ENCODE measurements at places on chromosomes 5 and 9. TPM values are rescaled to one million over a fixed set of nuclear protein-coding genes. Genes with fewer than 3 reads are reported as not detected.

DNA sequence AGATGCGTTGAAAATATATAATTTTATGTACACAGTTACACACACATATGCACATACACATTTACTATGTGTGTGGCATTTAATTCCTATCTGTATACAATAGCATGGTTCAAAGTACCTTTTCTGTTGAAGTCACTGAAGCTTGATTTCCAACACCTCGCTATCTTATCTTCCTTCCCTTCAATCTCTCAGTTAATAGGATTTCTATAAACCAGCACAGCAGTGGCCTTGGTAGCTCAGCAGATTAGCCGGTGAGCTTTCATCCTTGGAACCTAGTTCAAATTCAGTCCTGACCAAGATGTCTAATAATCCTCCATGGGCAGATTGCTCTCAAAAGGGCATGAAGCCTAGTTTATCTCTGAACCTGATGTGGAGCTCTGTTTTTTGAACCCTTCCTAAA lies 2389.5 kb downstream of the MAT2B start:
- no peak for DNase-seq

DNA sequence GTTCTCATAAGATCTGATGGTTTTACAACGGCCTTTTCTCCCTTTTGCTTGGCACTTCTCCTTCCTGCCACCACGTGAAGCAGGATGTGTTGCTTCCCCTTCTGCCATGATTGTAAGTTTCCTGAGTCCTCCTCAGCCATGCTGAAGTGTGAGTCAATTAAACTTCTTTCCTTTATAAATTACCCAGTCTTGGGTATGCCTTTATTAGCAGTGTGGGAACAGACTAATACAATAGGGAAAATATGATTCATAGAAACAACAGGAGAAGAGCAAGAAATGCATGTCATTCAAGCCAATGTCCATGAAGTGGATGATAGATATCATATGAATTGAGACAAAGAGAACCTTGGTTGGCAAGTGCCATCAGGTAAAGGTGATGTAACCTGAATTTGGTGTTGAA lies 128.3 kb upstream of the HAPLN1 start:
- DNase-seq, result no peak

DNA sequence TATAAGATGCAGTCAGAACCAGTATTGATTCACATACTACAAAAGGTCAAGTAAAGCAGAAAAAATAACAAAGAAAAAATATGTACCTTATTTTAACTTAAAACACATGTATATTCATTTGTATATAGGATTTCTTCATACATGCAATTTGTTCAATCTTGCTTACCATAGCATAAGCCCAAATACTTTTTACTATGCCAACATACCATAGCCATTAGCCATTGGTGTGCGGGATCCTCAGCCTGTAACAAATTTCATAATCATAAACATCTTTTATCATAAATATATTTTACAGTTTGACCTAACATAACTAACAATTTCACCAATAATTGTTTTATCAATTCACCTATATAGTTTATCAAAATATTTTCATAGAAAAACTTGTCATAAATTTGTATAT lies 51.1 kb downstream of the MPDZ start:
- no peak for DNase-seq

DNA sequence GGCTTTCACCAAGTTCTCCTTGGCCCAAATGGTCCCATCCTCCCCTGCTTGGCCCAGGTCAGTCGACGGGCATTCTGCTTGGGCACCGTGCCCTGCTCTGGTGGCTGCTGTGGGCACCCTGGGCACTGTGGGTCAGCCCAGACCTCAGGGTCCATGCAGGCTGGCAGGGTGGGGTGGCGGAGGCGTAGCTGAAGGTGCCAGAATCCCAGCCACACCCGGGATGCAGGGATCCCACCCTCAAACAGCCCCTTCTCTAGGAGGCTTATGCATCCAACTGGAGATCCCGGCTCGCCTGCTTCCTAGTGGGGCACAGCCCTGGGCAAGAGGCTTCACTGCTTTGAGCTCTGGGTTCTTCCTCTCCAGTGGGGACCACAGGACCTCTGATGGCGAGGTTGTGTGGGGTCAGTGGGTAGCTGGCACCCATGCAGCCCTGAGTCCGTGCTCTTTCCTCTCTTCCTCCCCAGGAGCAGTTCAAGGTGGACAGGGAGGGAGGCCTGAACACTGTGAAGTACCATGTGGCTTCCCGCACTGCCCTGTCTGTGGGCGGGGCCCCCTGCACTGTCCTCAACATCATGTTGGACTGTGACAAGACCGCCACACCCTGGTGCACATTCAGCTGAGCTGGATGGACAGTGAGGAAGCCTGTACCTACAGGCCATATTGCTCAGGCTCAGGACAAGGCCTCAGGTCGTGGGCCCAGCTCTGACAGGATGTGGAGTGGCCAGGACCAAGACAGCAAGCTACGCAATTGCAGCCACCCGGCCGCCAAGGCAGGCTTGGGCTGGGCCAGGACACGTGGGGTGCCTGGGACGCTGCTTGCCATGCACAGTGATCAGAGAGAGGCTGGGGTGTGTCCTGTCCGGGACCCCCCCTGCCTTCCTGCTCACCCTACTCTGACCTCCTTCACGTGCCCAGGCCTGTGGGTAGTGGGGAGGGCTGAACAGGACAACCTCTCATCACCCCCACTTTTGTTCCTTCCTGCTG lies 9.4 kb downstream of the B4GALT7 start:
- no peak for DNase-seq

- no peak for DNase-seq
These were observed 8.0 kb upstream of the SPATA31D1 start for GRCh38 chr9:81980568-81980967.

Gene PCDHA9
- polyA plus RNA-seq, result not detected

DNA sequence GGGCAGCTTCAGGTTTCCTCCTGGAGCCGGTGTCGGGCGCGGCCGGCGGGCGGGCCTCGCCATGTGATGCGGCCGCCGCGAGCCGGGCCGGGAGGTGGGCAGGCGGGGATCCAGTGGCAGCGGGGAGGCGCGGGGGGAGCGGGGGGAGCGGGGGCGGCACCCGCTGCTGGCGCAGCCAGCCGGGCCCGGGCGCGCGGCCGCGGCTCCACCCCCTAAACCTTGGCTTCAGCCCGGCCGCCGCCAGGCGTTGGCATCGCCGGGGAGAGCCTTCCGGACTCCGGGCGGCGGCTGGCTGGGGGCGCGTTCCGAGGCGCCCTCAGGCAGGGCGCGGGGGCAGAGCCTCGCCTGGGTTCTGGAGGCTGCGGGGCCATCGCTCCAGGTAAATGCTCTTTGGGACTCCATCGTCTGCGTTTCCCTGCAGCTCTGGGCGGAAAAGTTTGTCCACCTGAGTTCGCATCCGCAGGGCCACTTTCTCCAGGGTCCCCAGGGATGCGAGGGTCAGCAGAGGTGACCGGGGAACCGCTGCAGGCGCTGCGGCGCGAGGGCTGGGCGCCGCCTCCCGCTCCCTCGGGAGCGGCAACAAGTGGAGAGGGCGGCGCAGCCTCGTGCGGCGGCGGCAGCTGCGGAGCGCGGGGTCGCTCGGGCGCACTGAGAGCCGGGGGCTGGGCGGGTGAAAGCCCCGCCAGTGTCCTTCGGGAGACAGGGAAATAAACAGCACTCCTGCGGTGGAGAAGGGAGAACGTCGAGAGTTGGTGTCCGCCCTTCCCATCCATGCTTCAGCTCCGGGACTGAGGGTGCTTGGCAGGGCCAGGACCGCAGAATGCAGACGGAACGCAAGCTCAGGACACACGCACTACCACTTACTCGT lies at the start of gene ARHGEF28:
ARHGEF28 (plus strand) TSS at position 253 of the 868 bp plus-strand sequence. CDS start 58,656 bp downstream, outside the sequence.
- DNase-seq, result no peak

All from CD4-positive, alpha-beta memory T cell (primary cell).